Lower leg skin (tissue), 4 donors: ENCODE measurements at places on chromosomes 2 and 18.
A peak's percentile ranks its signal among the peaks of the same experiment; 100 is the strongest.

DNA sequence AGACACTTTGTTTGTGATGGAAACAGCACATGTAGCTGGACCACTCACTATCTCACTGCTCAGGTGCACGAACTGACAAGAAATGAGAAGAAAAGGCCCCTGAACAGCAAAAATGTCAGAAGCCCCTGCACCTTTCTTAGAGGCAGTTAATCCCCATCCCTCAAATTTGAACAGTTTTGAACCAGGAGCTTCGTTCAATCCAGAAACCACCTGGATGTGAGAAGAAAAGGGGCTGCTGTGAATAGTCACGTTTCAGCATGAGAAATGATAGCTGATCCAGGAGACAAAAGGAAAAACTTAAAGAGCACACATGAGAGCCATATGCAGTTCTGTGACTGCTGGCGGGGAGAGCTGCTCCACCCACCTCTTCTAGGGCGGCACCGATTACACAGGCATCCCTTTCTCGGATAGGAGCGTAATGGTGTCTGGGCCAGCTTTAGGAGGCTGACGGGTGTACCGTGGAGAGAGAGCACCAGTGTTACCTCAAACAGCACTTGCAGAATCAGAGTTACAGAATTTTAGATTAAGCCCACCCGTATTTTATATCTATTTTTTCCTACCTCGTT, 117.0 kb upstream of the EML6 start:
- no peak for DNase-seq

GRCh38 chr18:31206787-31207381, 44.2 kb upstream of the DSC1 start:
- DNase-seq: peak; percentile 92

- no peak for DNase-seq
Observed at GRCh38 chr18:71630696-71631095, 913.4 kb downstream of the CBLN2 start.

DNA sequence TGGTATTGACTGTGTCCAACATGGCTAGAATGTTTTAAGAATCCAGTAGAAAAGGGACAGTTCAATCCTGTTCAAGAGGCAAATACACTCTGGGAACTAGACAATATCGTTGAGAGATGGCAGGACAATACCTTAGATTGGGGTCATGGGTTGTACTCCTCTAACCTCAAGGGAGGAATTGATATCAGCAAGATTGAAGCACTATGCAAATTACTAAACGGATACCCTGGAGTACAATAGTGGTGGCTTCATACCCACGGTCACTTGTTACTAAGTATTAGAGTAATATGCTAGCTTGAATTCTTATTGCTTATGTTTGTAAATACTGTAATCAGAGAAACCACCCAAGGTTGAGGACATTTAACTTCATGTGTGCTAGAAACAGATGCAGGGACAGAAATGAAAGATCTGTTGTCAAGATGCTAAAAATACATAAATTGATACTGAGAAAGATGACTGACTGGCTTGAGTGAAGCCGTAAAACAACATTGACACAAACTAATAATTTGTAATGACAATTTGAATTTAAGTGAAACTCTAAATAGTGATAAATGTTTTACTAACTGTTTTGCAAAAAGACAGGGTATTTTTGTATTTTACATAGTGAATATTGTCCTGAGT, 73.3 kb downstream of the KCNJ3 start:
- no peak for DNase-seq

DNA sequence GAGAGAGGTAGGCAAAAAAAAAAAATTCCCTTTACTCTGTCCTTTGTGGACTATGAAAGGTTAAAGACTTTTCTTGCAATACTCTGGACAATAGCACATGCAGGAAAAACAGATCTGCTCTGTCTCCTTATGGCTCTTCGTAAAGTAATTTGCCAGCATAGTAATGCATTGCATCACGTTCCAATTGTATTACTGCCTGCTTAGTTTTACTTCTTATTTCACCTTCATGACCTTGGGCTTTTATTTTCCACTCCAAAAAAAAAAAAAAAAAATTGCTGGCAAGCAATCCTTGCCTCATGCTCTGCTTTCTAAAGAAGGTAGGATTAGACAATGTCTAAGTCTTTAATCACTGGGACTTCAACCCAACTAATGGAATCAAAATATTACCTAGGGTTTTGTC, 1802.7 kb downstream of the SUCLG1 start:
- DNase-seq: no peak

- no peak for DNase-seq
Observed at GRCh38 chr2:148209603-148210002, 188.7 kb downstream of the MBD5 start.

DNA sequence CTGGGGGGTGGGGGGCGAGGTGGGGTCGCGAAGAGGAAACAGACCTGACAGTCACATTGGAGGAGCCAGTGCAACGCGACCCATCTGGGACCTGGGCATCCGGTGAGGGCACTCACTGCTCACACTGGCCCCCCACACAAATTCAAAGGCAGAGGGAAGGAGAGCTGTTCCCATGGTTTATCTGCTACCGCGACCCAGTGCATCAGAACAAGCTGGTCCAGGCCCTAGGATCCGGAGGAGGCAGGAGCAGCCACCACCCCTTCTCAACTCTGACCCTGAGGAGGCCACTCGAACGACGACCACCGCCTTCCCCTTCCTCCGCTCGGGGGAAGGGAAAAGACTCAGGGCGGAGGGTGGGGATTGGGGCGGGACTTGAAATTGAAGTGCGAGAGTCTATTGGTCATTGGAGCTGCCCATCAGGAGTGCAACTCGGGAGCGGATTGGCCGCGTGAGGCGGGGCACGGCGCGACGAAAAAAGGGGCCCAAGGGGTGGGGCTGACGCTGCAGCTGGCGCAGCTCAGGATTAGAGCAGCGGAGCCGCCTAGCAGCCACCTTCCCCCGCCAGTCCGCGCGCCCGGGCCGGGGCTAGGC, at the start of gene CDK5R2:
Gene CDK5R2, plus strand, starts transcription at position 526 of the 591 bp plus-strand sequence. CDS start 155 bp downstream, outside the sequence.
- DNase-seq: peak; percentile 85

DNA sequence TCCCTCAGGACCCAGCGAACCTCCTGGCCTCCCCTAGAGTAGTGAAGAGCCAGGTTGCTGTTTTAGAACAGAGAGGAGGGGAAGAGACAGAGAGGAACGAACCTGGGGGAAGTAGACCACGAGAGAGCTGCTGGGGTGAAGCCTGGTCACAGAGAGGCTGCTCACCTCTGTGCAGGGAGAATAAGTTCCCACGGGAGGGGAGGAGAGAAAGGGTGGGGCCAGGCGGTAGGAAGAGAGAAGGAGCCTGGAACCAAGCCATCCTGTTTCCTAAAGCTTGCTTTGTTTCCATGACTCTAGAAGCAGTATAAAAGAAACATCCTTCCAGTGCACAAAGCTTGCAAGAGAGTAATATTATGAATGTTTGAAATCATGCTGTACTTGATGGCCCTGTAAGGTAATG, 147.9 kb downstream of the MYT1L start:
- DNase-seq: no peak

GRCh38 chr2:72759755-72760154, 66.1 kb downstream of the EXOC6B start:
- DNase-seq: no peak

- DNase-seq: no peak
Observed at GRCh38 chr2:46535360-46535759, 56.0 kb downstream of the TMEM247 start.

DNA sequence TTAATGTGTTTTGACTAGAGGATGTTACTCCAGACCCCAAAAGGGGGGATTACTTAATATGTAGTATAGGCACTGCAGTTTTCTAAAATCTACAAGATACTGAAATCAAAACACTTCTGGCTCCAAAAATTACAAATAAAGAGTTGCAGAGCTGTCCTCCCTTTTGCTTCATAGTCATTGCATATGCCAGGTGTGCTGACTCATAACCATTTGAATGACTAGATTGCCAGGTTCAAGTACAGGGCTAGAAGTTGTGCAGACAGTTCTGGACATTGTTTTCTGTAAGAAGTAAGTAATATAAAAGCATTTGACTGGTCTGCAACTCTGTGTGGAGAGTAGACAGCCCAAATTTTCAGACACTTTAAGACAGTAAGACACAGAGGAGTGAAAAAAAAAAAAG, 6.7 kb downstream of the CWC22 start:
- DNase-seq: no peak

- no peak for DNase-seq
Observed at GRCh38 chr2:150732064-150732463, 244.6 kb upstream of the RND3 start.

DNA sequence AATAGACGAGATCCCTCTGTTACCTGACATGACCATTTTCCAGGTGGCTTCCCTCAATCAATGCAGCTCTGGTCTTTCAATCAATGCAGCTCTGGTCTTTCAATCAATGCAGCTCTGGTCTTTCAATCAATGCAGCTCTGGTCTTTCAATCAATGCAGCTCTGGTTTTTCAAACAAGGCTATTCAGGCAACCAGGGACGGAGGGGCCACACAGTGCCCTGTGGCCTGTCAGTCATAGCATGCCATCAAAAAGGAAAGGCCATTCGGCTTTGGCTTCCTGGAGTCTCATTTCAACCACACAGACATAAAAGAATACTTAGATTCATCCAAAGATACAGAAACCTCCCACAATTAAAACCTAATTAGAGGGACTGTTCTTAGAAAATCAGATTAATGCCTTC, 13.3 kb downstream of the MPP4 start:
- DNase-seq: no peak

DNA sequence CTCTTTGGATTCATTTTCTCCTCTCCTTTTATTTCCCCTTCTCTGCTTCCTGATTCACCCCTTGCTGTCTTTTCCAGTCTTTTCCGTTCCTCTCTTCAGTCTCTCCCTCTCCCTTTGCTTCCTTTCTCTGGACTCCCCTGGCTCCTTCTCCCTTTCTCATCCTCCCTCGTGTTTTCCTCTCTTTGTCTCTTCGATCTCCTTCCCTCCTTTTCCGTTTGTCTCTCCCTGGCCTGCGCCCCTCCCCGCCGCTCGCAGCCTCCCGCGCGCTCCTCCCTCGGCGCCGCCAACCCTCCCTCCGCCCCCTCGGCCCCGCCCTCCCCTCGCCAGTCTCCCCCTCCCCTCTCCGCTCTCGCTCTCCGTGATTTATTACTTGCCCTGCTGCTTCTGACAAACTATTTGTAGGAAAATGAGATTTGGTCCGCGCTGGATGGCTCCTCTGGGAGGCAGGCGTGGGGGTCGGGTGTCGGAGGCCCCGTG, 46.0 kb upstream of the PAX8 start:
- DNase-seq: peak; percentile 91

DNA sequence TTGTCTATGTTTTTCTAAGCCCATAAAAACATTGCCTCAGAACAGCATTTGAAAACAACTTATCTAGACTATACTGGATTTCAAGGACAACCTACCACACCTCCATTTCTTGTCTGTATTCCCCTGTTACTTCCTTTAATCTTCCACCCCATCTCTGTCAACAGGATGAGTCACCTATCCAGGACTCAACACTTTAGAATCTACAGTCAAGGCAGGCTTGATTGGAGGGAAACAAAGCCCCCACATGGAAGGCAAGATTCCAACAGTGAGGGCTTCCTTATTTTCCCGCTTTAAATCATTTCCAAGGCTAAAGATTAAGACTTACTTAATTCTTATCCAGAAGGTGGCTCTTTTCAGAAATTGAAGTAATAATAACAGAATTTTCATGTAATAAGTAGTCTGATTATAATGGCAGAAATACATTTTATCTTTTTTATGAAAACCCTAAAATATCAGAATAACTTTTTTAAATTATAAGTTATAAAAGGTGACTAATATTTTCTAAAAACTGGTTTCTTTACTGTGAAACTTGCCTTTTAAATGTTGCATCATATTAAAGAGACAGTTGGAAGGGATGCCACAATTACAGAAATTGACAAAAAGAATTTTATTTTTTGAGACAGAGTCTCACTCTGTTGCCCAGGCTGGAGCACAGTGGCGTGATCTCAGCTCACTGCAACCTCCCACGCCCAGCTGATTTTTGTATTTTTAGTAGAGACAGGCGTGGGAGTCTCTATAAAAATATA, 138.7 kb upstream of the CCDC150 start:
- no peak for DNase-seq

GRCh38 chr2:134368009-134368817, 114.3 kb downstream of the MGAT5 start:
- no peak for DNase-seq

DNA sequence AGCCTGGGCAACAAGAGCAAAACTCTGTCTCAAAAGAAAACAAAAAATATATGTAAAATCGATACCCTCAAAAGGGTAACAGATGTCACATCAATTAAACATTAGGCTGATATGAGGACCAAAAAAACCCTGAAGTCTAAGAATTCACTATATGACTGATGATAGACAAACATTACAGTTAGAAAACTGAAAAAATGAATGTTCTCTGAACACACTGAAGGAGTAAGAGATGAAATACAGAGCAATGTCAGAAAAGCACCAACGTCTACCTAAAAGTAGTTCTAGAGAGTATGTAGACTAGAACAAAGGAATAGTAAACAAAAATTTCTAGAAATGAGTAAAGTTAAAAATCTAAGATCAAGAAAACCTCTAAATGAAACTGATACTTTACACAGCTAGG, 81.9 kb downstream of the SLC66A3 start:
- no peak for DNase-seq

GRCh38 chr2:22360735-22361374, 1024.1 kb upstream of the KLHL29 start:
- no peak for DNase-seq

GRCh38 chr2:132891498-132891897, 221.5 kb upstream of the LYPD1 start:
- DNase-seq: no peak

DNA sequence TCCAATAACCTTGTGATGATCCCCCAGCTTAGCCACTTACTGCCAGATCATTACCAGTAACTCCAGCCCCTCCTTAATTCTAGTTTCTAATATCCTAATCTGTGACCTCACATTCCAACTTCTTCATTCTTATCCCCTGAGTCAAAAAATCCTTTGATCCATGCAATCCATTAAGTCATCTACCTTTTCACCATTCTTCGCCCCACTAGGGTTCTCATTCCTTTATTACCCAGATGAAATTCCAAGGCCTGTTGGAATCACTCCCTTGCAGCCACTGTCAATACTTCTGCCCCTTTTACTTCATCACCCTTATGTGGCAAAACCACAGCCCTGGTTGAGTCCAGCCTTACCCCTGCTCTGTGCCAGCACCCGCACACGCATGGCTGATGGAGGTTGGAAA, 20.3 kb upstream of the IL36G start:
- DNase-seq: no peak

GRCh38 chr2:127415593-127416505, 2.4 kb upstream of the PROC start:
- DNase-seq: peak; percentile 92

- DNase-seq: no peak
Observed at GRCh38 chr18:50131591-50131990, 63.4 kb downstream of the MYO5B start.

GRCh38 chr2:187527262-187527661, 27.0 kb downstream of the TFPI start:
- DNase-seq: no peak
